ENCODE measurements at places on chromosomes 1 and 21.

GRCh38 chr1:212035835-212036605 is 472 bp downstream of the DTL start:
- DNase-seq: no peak

- no peak for DNase-seq
These were observed 14.5 kb upstream of the PRDM16 start for GRCh38 chr1:3054474-3054873.

- no peak for DNase-seq
These were observed 12.0 kb downstream of the PPFIA4 start for GRCh38 chr1:203038217-203038741.

- DNase-seq: no peak
These were observed 7.9 kb downstream of the TRIM46 start for GRCh38 chr1:155181371-155182051.

- peak; percentile 74 for DNase-seq
These were observed 302.7 kb downstream of the DUSP10 start for GRCh38 chr1:221439008-221439746.

DNA sequence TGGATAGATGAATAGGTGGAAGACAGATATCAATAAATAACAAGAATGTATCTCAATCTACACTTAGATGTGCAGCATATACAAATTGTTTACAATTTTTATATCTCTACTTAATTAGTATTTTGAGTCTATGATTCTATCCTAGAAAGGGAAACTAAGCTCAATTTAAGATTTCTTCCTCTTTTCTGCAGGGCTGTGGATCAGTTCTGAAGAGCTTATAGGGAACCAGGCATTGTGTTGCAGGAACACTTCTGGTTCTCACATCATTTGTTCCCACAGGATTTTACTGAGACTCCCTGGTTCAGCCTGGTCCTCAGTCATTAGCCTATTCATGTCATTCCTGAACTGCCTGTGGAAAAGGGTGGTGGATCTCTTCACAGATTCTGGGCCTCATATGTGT is 105.8 kb downstream of the TNFSF18 start:
- DNase-seq: no peak

DNA sequence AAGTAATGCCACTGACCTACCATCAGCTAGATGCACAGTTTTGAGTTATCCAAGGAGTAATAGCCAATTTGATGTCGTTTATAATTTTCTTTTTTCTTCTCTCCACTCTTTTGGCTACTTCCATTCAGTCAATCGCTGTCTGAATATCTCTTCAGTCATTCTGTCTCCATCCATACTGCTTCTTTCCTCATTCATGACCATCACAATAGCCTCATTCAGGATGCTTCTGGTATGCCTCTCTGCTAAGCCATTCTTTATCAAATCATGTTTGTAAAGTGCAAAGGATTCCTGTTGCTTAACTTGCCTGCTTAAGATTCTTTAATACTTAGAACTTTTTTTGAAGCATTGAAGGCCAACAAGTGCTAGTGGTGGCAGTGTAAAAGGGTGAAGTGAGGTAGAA is 20.2 kb downstream of the TYW3 start:
- no peak for DNase-seq

DNA sequence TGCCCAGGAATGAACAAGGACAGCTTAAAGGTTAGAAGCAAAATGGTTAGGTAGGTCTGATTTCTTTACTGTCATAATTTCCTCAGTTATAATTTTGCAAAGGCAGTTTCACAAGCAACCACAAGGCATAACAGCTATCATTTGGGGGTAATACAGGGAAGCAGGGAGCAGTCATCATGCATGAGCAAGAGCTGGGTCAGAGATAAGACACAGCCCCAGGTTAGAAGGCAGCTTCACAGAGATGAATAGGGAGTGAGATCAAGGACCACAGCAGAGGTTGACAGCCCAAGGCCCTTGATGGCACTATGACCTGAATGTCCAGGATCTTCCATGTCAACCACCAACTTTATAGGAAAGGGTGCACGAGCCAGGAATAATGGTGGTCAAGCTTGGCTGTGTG is 9.0 kb upstream of the CSRP1 start:
- no peak for DNase-seq

GRCh38 chr1:189658381-189658780 is 819.3 kb downstream of the BRINP3 start:
- no peak for DNase-seq

DNA sequence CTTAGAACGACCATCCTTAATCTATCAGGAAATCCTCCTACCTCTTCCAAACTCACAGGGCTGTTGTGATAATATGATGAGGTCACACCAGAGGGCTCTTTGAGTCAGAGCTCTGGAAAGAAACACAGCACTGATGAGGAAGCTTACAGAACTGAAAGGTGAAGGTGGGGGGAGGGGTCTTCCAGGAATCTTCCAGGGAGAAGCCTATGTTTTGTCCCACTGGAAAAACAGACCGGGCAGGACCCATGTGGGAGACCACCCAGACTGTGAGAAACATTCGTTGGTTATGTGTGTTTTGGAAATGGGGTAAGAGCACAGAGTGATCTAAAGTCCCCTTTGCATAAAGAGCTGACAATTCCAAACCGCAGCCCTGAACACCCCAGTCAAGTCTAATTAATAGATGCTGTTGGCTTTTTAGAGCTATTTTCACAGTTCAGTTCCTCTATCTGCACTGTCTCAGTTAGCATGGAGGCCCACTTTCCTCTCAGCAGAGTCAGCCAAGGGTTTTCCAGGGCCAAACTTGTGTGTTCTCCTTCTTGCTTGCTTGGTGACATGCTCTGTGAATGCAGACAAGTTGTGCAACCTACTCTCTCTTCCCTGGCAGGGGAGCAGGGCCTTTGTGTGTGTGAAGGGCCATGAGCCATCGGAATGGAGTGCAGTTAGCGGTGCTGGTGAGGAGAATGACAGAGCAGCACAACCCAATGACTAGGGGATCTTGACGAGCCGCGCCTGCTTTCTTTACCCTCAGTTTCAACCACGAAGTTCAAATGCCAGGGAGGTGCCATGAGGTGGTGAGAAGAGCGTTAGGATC is 12.3 kb downstream of the PHLDA3 start:
- no peak for DNase-seq
